Activated CD4-positive, alpha-beta T cell treated with anti-CD3 and anti-CD28 coated beads, Interleukin-2, amount 50 U/mL, for 24 hours (primary cell): ENCODE measurements at places on chromosomes 2 and 18.

DNA sequence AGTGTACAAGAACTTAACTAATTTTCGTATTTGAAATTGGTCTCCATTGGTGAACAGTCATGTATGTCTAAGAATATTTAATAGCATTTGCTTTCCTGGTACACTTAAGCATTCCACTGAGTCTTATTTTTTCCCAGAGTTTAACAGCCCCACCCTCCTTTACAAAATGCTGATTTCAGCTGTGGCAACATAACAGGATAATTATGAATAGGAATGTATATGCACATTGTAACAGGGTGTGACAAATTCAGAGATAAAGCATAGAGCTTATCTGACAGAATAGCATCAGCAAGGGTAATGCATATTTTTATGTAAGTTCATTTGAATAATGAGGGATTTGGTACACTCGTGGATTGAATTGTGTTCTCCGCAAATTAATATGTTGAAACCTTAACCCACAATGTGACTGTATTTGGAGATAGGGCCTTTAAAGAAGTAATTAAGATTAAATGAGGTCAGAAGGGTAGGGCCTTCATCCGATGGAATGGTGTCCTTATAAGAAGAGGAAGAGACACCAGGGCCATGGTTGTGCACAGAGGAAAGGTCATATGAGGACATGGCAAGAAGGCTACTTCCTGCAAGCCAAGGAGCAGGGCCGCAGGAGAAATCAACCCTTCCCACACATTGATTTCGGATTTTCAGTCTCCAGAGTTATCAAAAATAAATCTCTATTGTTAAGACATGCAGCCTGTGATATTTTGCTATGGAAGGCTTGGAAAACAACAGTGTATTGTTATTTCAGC is 439.7 kb upstream of the CDH20 start:
- no peak for DNase-seq

DNA sequence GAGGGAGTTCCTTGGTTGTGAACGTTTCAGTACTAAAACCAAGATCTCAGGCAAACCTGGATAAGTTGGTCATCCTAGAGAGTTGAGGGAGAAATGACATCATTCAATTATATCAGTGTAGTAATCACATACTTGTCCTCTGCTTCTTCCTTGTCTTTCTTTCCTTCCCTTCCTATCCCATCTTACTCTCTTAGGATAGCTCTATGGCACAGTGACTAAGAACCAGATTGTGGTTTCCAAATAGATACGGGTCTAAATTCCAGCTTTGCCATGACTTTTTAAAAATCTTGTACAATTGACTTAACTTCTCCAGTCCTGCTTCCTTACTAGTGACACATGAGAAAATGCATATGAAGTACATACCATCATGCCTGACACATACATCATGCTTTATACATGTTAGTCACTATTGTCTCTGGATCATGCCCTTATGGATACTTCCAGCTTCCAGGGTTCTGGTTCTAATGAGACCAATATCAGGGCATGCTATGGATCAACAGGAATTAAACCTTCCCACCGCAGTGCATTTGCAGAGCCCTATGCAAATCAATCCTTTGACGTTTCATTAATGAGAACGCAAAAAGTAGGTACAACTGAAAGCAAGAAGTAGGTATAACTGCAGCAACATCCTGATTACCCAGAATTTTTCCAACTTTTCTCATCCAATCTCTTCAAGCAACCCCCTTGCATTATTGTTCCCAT is 168.0 kb upstream of the KLF7 start:
- DNase-seq: no peak

DNA sequence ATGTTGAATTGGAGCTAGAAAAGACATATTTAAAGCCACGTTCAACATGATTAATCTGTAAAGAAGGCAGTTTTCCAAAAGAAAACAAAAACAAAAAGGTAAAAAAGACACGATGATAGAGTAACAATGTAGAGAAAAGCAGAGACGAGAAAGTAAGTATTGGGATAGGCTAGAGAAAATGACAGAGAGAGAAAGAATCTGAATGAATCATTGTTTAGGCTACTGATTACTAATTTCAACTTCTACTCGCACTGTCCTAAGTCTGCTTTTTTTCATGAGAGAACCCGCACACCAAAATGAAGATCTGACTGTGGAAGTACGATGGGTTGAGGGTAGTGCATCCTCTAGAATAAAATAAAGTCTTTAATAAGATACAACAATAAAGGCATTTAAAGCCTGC is 1599.2 kb upstream of the TMEFF2 start:
- DNase-seq: no peak

GRCh38 chr2:202941771-202942170 is 29.7 kb downstream of the CARF start:
- DNase-seq: no peak

DNA sequence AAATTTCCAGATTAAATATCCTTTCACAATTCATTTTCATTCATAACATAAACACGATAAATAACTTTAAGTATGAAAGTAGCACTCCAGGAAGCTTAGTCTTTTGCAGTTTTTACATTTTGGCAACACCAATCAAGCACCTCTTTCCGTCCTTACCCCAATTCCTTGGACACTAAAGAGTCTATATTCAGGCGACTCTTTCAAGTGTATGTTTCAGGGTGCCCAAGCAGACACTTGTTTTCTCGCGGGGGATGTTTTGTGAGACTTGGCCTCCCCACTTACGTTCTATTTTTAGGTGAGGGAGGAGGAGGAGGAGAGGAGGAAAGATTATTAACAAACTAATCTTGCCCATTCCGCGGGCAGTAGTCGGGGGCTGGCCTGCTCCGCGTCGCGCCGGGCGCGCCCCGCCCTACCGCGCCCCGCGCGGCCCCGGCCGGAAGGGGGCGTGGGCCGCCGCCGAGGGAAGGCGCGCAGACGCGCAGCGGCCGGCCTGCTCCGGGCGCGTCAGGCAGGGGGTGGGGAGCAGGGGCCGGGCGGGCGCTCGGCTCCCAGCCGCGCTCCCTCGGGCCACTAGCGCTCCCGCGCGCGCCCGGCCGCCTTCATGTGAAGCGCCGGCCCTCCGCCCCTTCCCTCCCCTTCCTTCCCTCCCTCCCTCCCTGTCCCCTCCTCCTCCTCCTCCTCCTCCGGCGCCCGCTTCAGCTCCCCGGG is at the start of gene ITPRID2:
Gene ITPRID2, plus strand, starts transcription at position 473 of the 708 bp plus-strand sequence. CDS start 337 bp downstream, outside the sequence.
- peak; percentile 31 for DNase-seq

GRCh38 chr2:8442833-8443486 is 238.9 kb upstream of the ID2 start:
- DNase-seq: no peak

DNA sequence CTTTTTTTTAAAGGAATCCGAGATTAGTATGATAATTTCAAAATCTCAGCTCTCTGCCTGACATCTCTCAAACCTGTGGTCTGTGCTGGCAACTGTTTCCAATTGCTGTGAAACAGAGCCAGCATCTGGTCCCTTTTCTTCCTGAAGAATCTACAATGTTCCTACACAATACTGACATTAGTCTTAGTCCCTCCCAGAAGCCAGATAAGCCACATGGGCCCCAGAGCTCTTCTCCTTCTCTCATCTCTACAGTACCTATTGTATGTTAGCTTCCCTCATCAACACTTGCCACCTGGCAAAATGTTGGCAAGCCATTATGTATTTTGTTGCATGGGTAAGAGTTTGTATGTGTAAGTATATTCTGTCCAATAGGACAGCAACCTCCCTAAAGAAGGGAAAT is 62.9 kb upstream of the CDKL4 start:
- DNase-seq: no peak

DNA sequence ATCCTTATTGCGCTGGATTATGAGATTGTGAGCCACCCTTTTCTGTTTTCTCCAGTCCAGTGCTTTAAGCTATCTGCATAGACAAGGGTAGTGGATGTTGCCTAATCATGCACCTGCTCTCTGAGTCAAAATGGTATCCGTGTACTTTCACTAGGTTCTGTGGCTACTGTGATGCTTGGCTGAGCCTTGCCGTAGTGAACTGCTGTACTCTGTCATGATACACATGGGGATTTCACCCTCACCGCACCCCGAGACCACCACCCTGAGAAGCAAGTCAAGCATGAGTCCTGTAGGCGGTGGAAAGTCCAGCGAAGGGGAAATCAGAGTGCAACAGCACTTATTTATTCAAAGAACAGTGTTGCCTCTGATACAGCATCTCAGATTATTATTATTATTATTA is 55.0 kb downstream of the ARHGAP25 start:
- no peak for DNase-seq

DNA sequence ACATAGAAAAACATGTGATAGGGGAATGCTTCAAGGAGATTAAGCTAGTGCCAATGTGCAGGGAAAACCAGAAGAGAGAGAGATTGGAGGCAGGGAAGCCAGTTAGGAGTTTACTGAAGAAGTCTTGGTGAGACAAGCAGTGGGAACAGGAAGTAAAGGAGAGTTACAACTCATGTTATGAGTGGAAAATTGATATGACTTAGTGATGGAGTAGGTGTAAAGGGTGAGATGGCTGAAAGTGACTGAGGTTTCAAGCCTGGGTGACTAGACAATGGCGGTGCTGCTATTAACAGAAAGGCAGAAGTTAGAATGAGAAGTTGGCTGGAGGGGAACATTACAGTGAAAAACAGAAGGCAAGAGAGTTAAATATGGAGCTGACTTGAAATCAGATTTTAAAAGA is 16.5 kb downstream of the DOK1 start:
- no peak for DNase-seq

DNA sequence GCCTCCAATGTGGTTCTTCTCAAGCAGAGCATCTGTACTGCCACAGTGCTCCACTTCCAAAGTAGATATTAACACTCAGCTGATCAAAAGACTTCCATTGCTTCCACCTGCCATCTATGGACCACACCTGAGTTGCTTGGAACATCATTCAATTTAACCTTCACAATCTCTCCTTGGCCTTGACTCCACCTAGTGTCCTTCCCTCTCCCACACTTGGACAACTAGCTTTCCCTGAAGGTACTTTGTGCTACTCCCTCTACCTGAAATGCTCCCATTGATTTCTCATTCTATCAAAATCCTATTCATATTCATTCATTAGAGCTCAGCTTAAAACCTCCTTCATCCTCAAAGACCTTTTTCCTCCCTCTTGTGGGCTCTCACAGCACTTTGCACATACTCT is 48.7 kb downstream of the SOWAHC start:
- DNase-seq: no peak

GRCh38 chr18:44884431-44884830 is 203.7 kb downstream of the SETBP1 start:
- DNase-seq: no peak

DNA sequence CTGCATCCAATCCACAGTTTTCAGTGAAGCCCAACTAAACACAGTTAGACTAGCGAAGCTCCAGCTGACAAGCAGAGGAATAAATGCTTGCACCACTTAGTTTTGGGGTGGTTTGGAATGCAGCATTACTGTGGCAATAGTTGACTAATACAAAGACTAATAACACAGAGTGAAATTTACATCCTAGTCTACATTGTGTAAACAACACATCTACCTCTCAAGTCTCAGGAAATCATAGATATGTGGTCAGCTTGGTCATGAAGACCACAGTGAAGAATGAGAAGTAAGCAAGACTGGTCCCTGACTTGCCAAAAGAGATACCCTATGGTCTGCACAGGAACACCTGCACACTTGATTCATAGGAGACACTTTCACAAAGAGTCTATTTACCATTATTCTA is 155.1 kb upstream of the TANK start:
- DNase-seq: no peak

DNA sequence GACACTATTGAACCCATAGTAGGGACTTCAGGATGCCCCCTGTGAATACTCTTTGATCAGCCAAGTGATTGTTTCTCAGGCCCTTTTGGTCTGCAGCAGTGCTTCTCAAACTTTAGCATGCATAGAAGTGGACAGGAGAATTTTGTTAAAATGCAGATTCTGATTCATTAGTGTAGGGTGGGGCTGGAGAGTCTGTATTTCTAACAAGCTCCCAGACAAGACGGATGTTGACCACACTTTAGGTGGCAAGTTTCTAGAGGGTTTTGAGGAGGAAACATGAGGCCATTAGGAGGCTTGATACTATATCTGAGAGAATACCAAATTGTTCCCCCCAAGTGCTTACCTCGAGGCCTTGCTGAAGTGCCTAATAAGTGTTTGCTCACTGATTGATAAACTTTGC is 317.9 kb downstream of the CLIP4 start:
- no peak for DNase-seq

DNA sequence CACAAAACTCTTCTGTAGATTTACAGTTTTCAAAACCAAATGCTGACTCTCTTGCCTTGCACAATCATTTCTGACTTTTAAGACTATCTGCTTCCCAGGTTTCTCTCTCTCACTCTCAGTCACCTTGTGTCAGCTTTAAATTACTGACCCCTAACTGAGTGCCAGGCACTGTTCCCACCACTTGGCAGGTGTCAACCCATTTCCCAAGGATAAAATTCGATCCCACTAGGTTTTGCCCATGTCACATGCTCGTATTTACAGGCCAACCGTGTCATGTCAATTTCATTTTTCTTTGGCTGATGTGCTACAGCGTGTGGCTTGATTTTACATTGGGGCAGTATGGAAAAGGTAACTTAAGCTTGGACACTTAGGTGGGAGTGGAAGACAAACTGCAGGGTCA is 26.1 kb upstream of the LMAN1 start:
- no peak for DNase-seq

GRCh38 chr18:27763936-27764335 is 413.0 kb downstream of the CDH2 start:
- DNase-seq: no peak

DNA sequence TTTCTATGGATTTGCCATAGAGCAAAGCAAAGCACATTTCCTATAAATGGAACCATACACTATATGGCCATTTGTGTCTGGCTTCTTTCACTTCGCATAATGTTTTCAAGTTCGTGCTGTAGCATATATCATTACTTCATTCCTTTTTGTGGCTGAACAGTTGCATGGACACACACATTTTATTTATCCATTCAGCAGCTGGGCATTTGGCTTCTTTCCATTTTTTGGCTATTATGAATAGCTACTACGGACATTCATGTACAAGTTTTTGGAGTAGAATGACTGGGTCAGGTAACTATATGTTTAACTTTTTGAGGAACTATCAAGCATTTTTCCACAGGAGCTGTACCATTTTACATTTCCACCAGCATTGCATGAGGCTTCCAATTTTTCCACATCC is 10.7 kb upstream of the SELENOI start:
- no peak for DNase-seq

GRCh38 chr18:59874166-59874565 is 25.6 kb upstream of the PMAIP1 start:
- DNase-seq: no peak

DNA sequence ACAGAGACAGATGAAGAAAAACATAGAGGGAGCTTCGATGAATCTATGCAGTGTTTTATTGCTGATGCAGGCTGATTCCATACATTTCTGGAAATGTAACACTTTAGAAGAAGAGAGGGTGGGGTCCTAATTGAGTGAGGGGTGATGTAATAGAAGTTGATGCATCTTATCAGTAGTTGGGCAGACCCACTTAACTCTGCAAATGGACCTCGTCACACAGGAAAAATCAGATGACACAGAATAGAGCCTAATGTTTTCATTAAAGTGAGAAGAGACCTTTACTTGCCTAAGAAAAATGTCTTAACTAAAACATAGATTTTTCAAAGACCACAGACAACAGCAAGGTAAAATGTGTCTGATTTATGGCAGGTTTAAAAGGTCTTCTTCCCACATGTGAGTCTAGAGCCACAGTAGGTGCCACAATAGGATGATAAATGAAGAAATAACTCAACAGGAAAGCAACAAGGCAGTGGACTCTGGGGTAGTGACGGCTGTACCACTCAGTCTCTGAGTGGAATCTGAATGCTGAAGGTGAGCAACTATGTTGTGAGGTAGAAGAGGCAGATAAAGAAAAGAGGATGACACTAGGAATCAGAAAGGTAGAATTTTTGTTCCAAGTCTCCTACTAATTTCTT is 414.7 kb upstream of the PIK3C3 start:
- DNase-seq: no peak

GRCh38 chr2:26847307-26847654 is 651 bp upstream of the DPYSL5 start:
- no peak for DNase-seq
